Activated CD4-positive, alpha-beta memory T cell treated with anti-CD3 and anti-CD28 coated beads, Interleukin-2, amount 10 ng/mL, durations not matched to agents 7 days and 5 days (primary cell): ENCODE measurements at places on chromosomes 1 and 21. TPM values are rescaled to one million over a fixed set of nuclear protein-coding genes. Genes with fewer than 3 reads are reported as not detected.

Gene SZRD1
- total RNA-seq = 156 TPM

DNA sequence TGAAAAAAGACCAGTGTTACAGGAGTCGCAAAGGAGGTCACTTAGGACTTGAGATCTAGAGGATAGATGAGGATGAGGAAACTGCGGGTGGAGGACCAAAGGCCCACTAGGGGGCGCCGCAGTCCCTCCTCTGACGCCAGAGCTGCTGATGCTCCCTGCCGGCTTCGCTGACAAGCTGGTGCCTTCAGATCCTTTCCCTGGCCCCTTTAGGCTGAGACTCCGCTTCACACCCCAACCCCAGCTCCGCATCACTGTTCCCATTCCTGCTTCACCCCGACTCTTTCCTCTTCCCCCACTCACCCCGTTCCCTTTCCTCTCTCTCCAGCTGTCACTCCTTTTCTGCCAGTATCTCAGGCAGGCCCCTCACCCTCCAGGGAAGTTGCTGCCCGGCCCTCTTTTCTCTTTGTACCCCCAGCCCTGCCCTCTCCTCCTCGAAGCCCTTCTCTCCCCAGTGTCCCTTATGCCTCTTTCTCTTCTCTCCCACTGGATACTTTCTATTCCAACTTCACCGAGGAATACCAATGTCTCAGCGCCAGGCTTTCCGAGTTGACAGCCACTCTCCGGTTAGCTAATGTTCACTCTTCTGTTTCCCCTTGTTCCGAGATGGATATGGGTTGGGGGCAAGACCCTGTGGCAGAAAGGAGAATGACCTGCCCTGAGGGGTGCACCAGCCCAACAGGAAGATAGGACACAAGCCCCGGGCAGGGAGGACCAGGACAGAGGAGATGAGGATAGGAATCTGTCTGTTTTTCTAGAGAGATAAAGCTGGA lies 4.5 kb downstream of the KCNJ9 start:
- H3K27ac ChIP-seq = no peak overlapping the region
- no peak overlapping the region for H3K4me3 ChIP-seq
- peaks cover 27% of the 10 kb centered on the region for H3K27me3 ChIP-seq
- peaks cover 9% of the 10 kb centered on the region for H3K4me1 ChIP-seq

DNA sequence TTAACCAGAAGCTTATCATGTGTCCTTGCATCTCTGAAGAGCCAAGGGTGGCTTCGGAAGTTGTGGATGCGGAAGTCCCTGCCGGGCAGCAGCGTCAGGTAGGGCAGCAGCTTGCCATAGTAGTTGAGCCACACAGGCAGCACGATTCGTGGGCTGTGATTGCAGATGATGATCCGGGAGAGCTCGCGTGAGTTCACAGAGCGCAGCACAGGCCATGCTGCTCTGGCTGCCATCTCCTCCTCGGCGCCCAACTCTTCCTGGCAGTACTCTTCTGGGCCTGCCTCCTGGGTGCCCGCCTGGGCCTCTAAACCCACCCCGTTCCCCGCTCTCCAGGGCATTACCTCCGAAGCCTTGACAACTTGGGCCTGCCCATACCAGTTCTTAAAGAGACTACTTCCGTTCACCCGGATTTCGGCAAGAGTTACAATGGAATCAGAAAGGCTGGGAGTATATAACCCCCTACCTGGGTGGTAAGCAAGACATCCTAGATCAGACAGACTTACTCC lies at the start of gene VHLL:
VHLL (minus strand) TSS at position 456 of the 506 bp plus-strand sequence; CDS start at position 338, 118 bp downstream.
- DNase-seq = no peak
- no peaks in the 10 kb centered on the region for H3K27me3 ChIP-seq
- H3K4me1 ChIP-seq = peaks cover 17% of the 10 kb centered on the region
- H3K36me3 ChIP-seq = no peaks in the 10 kb centered on the region

Gene RPTN
- not detected for total RNA-seq

Gene TMPRSS2
- not detected for total RNA-seq

DNA sequence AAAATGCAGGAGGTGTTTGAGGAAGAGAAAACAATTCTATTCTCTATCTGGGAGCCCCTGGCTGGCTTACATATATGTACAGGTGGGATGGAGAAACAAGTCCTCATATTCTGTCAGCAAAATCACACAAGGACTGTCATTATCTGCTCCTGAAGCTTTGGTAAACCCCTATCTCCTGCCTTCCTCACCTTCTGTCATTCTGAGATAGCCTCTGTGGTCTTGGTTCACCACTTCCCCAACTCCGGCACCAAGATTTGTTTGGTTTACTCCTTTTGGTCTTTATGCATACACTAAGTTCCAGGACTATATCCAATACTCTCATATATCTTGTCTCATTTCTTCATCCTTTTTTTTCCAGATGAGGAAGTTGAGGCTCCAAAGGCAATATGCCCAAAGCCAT lies 551.1 kb downstream of the PLPP3 start:
- H3K27ac ChIP-seq = no peak overlapping the region
- H3K36me3 ChIP-seq = no peaks in the 10 kb centered on the region
- no peaks in the 10 kb centered on the region for H3K4me1 ChIP-seq
- no peak overlapping the region for H3K4me3 ChIP-seq

GRCh38 chr1:101150670-101151069 lies 86.1 kb upstream of the S1PR1 start:
- no peaks in the 10 kb centered on the region for H3K36me3 ChIP-seq
- H3K27ac ChIP-seq = no peak overlapping the region
- DNase-seq = no peak
- peaks cover 6% of the 10 kb centered on the region for H3K4me1 ChIP-seq
- no peak overlapping the region for H3K4me3 ChIP-seq

- H3K36me3 ChIP-seq = no peaks in the 10 kb centered on the region
- no peak for DNase-seq
- H3K27me3 ChIP-seq = no peaks in the 10 kb centered on the region
- H3K4me3 ChIP-seq = no peak overlapping the region
Observed at GRCh38 chr1:239185245-239185619, 201.1 kb upstream of the CHRM3 start.

GRCh38 chr1:234507626-234508387 lies 28.8 kb upstream of the TARBP1 start:
- no peak overlapping the region for H3K27ac ChIP-seq
- DNase-seq = no peak
- no peak overlapping the region for H3K4me3 ChIP-seq
- H3K4me1 ChIP-seq = peaks cover 17% of the 10 kb centered on the region
- no peaks in the 10 kb centered on the region for H3K36me3 ChIP-seq

DNA sequence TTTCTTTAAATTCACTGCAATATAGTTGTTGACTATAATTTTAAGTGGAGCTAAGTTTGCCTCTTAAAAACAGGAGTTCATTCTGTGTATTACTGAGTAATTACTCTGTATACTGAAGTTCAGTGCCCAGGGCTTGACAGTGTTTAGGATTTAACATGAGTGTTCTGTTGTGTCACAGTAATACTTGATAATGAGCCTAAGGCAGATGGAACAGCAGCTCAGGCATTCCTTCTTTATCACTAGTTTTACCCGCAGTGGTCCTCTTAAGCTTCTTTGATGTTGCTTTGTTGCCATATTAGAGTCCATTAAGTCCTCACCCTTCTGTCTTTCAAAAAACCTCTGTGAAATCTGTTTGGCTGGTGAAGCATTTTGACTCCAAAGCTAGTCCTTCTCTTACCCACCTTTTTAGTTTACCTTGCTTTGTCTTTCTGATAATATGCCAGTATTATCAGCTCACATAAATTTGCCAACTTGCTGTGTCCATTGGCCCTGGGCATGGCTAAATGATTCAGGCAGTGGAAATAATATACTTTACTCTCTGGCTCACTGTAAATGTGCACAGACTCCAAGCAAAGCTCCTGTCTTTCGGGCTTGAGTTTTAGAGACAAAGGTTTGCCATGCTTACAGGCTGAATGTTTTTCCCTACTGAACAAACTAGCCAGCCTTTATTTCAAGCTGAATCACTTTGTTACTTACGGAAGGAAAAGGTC lies 17.7 kb downstream of the HIPK1 start:
- peak overlapping the region; percentile 71 for H3K27ac ChIP-seq
- peak overlapping the region; percentile 6 for H3K4me3 ChIP-seq
- DNase-seq = no peak
- H3K4me1 ChIP-seq = peaks cover 51% of the 10 kb centered on the region

Gene OR2L13
- total RNA-seq = not detected

Gene RNF223
- not detected for total RNA-seq

Gene GNB1
- 428 TPM for total RNA-seq

- DNase-seq = no peak
- peak overlapping the region; percentile 42 for H3K27ac ChIP-seq
- no peaks in the 10 kb centered on the region for H3K27me3 ChIP-seq
- no peak overlapping the region for H3K4me3 ChIP-seq
Observed at GRCh38 chr21:25577424-25578055, 29.7 kb downstream of the MRPL39 start.

Gene CLCA4
- not detected for total RNA-seq

Gene NBPF6
- not detected for total RNA-seq

Gene NBPF11
- 9.7 TPM for total RNA-seq

- no peaks in the 10 kb centered on the region for H3K27me3 ChIP-seq
- no peaks in the 10 kb centered on the region for H3K36me3 ChIP-seq
- no peak overlapping the region for H3K4me3 ChIP-seq
- H3K27ac ChIP-seq = no peak overlapping the region
- no peak for DNase-seq
Observed at GRCh38 chr1:93576746-93577145, 104.9 kb downstream of the BCAR3 start.

Gene TCP10L
- 0.53 TPM for total RNA-seq

DNA sequence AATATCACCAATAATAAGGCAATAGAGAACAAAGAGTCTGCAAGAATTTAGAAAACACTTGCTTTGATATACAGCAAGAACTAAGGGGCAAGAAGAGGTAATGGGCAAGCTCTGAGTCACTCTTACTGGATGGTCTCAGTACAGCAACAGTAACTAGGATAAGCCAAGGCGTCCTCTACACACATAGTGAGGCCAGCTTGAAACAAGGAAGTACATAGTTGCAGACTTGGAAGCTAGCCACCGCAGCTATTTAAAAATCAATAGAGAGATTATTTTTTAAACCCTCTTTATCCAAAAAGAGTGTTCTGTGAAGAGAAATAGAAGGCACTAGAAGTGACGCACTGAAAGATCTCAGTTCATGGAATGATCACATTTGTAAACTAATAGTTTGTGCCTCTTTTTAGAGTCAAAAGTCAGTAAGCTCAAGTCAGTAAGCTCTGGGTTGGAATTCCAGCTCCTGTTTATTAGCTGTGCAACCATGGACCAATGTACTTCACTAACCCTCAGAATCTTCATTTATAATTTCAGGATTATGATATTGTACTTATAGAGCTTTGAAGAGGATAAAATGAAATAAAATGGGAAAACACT lies 118.6 kb downstream of the AKT3 start:
- H3K27ac ChIP-seq = no peak overlapping the region
- no peak for DNase-seq
- H3K4me1 ChIP-seq = peaks cover 23% of the 10 kb centered on the region
- H3K36me3 ChIP-seq = peaks cover 12% of the 10 kb centered on the region
- H3K4me3 ChIP-seq = no peak overlapping the region
- H3K27me3 ChIP-seq = no peaks in the 10 kb centered on the region

- no peak overlapping the region for H3K4me3 ChIP-seq
- no peak overlapping the region for H3K27ac ChIP-seq
- H3K36me3 ChIP-seq = no peaks in the 10 kb centered on the region
- peaks cover 46% of the 10 kb centered on the region for H3K4me1 ChIP-seq
Observed at GRCh38 chr1:51299185-51299885, 31.0 kb downstream of the TTC39A start.

DNA sequence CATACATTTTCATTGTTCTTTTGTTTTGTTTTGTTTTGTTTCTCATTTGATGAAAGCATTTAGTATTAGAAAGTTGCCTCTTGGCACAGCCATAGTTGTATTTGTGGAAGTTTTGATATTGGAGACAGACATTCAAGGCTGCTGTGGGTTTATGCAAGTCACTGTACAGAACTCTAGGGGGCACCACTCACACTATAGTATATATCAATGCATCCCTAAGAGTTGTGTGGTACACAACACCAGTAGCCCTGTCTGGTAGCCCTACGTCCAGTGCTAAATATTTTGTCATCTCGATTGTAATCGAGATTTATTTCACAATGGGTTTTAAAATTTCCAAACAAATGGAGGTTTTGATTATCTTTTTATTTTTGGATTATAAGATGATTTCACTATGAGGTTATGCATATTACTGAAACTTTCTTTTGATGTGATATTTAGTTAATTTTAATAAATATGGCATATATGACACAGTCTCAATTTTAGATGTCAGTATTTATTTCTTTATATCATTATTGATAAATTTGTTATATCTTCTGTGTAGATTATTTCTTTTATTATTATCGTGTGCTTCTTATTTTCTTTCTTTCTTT lies 112.2 kb downstream of the NR5A2 start:
- H3K36me3 ChIP-seq = no peaks in the 10 kb centered on the region
- no peak overlapping the region for H3K4me3 ChIP-seq
- H3K27me3 ChIP-seq = peaks cover 2% of the 10 kb centered on the region
- no peak overlapping the region for H3K27ac ChIP-seq
- no peak for DNase-seq

DNA sequence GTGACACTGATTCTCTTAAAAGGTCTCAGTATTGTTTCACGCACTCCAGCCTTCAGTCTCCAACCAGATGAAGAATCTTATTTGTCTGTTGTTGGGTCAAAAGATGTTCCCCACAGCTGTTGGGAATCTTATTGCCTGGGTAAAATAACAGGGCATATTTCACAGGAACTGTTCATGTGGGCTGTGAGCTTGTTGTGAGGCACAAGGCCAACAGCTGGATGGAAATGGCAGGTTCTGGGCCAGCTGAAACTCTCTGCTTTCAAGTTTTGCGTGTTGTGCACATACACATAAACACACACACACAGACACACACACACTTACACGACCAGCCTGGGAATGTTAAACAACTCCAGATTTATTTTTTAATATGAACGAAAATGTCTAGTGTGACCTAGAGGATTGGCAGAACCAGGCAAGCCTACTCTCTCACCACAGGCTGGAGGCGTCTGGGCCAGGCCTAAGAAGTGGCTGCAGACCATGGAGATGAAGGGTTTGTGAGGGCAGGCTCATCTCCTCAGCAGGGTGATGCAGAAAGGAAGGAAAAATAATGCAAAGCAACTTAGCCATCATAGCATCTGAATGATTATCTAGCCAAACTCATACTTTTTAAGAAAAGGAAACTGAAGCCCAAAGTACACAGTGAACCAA lies 357.0 kb downstream of the TTLL7 start:
- H3K36me3 ChIP-seq = no peaks in the 10 kb centered on the region
- peaks cover 3% of the 10 kb centered on the region for H3K4me1 ChIP-seq
- no peak for DNase-seq
- H3K4me3 ChIP-seq = no peak overlapping the region
- no peaks in the 10 kb centered on the region for H3K27me3 ChIP-seq

Gene TGFBR3
- total RNA-seq = 41.6 TPM

DNA sequence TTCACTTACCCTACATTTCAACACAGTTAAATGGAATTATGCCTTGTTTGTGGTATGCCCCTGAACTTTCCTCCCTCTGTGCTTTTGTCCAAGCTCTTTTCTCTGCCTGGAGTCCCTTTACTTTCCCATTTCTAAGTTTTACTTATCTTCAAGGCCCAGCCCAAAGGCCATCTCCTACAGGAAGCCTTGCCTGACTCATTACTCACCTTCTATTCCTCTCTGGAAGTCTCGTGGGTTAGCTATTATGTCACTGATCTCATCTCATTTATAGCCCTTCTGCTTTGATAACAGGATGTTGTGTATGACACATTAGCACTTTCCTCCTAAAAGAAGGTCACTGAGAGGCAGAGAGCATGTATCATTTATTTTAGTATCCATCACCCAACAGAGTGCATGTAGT lies 78.8 kb upstream of the CD1D start:
- peaks cover 17% of the 10 kb centered on the region for H3K27me3 ChIP-seq
- no peak for DNase-seq
- H3K4me1 ChIP-seq = peaks cover 7% of the 10 kb centered on the region
- H3K4me3 ChIP-seq = no peak overlapping the region
- H3K36me3 ChIP-seq = no peaks in the 10 kb centered on the region
